ENCODE measurements at places on chromosomes 3 and 15.

GRCh38 chr3:18808429-18808828, 339.9 kb upstream of the KCNH8 start:
- DNase-seq: no peak

DNA sequence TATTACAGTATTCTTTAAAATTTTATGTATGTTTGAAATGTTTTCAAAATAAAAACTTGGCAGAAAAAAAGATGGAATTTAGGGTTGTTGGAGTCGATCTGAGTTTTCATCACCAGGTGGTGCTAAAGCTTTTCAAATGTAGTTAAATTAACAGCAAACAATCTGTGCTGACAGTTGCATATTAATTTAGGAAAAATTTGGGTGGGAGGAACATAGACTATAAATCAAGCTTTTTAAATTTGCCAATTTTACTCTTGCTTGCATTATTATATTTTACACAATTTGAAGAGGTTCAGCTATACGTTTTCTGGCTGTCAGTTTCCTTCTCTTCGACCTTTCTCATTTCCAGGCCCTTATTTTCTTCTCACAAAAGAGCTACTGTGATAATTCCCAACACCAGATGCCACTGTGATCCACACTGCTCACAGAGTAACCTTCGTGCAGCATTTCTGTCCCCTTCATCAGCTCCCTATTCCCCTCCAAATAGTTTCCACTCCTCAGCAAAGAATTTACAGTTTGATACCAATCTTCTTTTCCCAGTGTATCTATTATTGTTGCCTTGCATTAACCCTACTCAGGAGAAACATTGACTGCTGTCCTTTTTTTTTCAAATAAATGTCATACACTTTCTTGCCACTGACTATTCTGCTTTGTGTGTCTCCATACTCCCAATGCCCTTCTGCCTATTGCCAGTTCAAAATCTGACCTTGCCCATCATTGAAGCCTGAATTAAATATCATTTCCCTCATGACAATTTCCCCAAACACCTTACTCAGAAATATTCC, 53.4 kb upstream of the EIF5A2 start:
- DNase-seq: no peak

GRCh38 chr15:69071260-69071659, 56.8 kb downstream of the NOX5 start:
- DNase-seq: no peak

DNA sequence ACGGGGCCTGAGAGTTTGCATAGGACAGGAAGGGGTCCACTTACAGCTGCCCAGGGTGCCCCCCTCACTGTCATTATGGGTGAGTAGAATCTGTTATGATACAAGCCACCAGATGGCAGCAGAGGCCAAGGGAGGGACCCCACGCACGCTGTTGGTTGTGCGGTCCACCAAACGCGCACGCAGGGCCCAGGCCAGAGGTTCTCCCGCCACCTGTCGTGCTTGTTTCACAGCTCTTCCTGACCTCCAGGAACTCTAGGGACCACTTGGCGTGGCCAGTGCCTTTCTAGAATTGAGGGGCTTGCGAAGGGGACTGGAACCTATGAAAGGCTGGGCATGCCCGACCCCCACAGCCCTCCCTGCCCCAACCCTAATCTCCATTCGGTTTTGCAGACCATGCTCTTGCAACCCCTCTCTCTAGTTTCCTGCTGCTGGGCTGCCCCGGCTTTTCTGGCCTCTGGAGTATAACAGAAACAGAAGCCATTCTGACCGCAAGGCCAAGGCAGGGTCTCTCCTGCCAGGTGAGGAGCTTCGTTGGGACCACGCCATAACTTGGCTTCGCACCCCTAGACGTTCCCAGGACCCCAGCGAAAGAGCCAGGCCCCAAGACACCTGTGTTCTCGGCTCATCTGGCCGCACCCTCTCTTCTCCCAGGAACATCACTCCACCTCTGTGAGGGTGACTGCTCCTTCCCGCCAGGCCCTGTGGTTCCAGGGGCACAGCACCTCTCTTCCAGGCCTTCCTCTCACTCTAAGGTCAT, 46.0 kb downstream of the ALDH1L1 start:
- DNase-seq: no peak

DNA sequence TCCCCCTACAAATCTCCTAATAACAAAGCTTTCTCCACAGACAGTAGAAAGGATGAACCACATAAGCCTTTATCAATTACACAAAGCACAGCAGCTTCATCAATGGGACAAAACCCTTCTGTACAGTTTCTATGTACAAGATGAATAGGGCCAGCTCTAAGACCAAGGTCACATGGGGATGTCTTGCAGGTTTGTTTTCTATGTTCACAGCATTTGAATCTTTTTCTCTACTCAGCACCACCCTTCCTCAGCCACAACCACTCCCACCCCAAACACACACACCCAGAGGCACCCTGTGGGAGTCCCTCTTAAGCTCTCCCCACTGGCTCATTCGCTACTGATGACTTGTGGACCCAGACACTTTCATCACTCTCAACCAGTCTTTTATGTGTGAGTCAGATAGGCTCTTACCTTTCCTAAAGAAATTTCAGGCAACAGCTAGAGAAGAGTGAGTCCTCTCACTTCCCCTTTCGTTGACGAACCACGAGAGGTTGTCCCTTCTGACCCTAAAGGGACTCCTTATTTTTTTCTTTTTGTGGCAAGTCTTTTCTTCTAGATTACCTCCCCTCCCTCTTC, 57.9 kb downstream of the ARHGAP31 start:
- DNase-seq: no peak

- DNase-seq: no peak
Observed at GRCh38 chr3:78978037-78978436, 789.8 kb downstream of the ROBO1 start.

- DNase-seq: no peak
Observed at GRCh38 chr3:186073641-186074040, 35.2 kb downstream of the ETV5 start.

DNA sequence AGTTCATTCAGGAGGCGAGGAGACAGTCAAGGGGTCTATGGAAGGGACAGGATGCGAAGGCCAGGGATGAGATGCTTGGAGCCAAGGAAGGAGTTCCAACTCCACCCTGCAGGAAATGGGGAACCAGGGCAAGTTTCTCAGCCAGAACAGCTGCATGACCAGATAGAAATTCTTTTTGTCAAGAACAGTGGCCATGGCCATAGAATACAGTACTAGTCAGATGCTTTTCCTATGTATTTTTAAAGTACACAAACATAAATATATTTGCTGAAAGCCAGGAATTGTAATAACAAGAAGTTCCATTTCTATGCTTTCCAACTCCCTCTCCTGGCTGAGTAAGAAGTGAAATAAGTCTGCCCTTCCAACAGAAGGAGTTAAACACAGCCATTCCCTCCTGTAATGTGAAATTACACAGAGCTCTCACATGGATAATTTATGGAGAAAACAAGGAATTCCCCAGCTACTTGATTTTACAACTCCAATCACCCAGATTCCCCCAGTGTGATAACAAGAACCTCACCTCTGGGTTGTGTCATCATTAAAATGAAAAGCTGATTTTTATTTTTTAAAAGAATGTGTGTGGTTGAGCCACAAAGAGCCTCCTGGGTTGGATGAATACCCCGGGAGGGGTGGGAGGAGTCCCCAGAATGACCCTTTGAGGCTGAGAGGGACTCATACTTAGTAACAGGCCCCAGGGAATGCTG, 124.6 kb upstream of the ARHGEF3 start:
- no peak for DNase-seq

- no peak for DNase-seq
Observed at GRCh38 chr15:54388746-54389145, 410.5 kb downstream of the UNC13C start.

DNA sequence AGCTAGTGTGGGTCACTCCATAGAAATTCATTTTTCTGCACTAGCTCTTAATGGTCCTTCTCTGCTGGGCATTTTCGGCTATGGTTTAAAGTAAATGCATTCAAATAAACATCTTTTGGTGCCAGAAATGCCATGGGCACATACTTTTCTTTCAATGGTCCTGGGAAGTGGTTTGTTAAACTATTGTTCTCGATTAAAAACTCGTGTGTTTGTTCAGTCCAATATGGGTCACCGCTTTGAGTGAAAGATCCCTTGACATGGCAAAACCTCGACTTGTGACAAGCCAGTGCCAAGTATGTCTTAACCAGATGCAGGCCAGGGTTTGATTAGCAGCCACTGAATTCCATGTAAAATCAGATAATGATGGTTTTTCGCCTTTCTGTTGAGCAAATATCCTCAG, 331.9 kb upstream of the WNT5A start:
- DNase-seq: no peak

- DNase-seq: no peak
Observed at GRCh38 chr3:44076221-44076829, 165.4 kb upstream of the TOPAZ1 start.

DNA sequence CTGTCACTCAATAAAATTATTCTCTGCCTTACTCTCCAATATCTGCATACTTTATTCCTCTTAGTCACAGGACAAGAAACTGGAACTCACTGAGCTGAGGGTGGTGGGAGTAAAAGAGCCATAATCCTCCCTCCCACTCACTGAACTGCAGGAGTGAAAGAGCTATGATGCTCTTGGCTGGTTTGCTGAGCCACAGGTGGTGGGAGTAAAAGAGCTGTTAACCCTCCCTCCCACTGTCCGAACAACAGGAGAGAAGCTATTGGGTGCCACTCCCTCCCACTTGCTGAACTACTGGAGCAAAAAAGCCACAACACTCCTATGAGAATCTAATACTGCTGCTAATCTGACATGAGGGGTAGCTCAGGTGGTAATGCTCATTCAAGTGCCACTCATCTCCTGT, 391.0 kb downstream of the NSUN3 start:
- no peak for DNase-seq

GRCh38 chr15:69861331-69862171, 236.2 kb downstream of the TLE3 start:
- DNase-seq: no peak

Measured in activated T-helper 1 cell treated with anti-CD3 and anti-CD28 coated beads, Interleukin-2, amount 50 U/mL, for 16 hours (primary cell).